ENCODE measurements at places on chromosomes 11 and 22.
A peak's percentile ranks its signal among the peaks of the same experiment; 100 is the strongest.

DNA sequence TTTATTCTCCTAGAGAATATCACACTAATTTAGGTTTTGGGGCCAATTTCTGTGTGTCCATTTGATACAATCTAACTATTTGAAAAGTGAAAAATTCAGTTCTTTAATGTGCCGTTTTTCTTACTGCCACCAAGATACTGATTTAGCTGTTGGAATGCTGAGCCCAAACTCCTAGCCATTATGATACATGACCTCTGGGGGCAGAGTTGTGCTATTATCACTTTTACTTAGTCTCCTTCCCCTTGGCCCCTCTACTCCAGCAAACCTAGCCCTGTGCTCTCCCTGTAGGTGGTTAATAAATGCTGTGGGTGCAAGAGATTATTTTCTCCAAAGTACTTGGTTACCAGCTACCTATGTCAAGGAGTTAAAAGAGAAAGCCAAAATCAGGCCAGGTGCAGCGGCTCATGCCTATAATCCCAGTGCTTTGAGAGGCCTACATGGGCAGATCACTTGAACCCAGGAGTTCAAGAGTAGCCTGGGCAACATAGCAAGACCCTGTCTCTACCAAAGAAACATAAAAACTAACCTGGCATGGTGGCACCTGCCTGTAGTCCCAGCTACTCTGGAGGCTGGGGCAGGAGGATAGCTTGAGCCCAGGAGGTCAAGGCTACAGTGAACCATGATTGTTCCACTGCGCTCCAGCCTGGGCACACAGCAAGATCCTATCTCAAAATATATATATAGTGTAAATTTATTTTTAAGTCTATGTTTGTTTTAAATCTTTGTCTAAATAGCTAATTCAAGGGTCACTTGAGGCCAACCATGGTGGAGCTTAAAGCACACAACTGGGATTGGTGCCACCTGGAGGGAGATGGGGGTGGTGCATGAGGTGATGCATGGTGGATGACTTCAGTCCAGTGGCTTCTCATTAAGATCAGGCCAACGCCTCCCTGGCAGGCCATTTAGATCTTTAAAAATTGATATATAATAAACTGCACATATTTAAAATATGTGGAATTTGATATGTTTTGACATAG is 193.2 kb upstream of the PLET1 start:
- peak; percentile 55 for DNase-seq

GRCh38 chr11:121887569-121887968 is 228.4 kb downstream of the BLID start:
- DNase-seq = no peak

- peak; percentile 90 for DNase-seq
Observed at GRCh38 chr11:76653674-76654284, 16.8 kb downstream of the LRRC32 start.

GRCh38 chr22:48267681-48268080 is 1505.2 kb downstream of the TBC1D22A start:
- no peak for DNase-seq

- peak; percentile 7 for DNase-seq
Observed at GRCh38 chr11:28447226-28447625, 339.0 kb downstream of the METTL15 start.

- peak; percentile 96 for DNase-seq
Observed at GRCh38 chr11:128453444-128454336, 133.7 kb downstream of the ETS1 start.

GRCh38 chr11:17077520-17078401 is at the start of gene RPS13:
Gene RPS13, minus strand, starts transcription at chr11:17077667. Its CDS starts 26 bp downstream, at chr11:17077641.
- DNase-seq = peak; percentile 97

DNA sequence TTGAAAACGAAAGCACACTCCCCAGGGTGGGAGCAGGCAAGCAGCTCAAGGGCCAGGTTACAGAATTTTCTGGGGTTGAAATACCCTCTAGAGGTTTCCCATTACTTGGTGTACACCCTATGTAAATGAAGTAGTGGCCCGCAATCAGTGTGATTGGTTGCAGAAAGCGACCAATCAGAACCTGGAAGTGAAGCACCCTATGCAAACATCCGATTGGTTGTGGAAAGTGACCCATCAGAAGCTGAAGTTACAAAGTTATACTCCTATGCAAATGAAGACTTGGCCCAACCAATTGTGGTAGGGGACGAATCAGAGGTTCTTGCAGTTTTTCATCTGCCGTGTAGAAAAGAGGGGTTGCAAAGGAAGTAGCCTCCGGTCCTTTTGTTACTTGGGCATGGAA is 19.2 kb downstream of the PRR5 start:
- no peak for DNase-seq

DNA sequence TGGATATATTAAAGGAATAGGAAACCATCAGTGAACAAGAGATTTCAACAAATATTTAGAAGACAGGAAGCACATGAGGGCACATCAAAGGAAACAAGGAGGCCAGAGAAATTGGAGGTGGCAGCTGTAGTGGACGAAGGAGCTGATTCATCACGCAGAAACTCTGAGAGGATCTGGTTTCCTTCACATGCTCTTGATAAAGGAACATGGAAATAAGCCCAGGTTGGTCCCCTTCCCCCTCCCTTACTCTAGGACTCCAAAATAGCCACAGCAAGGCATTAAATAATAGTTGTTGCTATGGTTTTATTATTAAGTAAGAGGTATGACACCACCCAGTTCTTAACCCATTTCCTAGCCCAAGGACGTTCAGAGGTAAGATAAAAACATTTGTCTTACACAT is 11.3 kb downstream of the IZUMO1R start:
- no peak for DNase-seq

DNA sequence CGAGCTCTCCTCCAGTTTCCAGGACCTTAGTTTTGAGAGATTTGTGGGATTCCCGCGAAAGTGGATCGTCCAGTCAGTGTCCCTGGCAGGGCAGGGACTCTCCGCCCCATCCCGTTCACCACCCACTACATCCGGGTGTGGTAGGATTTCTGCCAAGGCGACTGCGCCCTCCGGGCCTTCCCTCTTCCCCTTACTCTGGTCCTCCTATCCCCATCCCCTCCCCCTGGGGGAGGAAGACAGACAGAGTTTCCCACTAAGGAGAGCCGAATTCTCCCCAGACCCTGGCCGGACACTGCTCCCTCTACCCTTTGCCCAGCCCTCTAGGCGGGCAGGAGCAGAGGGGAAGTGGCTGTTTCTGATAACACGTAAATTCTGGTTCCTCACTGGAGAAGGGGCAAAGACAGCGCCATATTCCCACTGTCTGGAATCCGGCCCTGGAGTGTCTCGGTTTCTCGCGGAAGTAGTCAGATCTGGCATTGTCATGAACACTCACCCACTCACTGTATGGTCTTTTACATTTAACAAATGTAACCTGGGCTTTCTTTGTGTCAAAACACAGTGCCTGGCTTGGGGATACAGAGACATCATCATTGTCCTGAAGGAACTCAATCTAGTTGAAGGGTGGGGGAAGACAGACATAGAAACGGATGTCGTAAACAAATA is 1.1 kb upstream of the NECTIN1 start:
- DNase-seq = peak; percentile 91

DNA sequence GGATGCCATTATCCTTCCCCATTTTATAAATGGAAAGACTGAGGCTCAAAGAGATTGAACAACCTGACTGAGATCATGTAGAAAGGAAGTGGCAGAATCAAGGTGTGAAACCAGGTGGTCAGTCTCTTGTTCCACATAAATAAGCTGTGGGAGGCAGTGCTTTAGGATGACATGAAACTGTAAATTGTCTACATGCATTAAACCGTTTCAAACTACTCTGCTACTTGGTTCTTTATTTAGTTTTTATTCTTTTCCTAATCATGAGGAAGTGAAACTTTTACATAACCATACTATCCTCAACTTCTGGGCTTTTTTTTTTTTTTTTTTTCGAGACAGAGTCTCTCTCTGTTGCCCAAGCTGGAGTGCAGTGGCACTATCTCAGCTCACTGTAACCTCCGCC is 34.9 kb downstream of the CADM1 start:
- no peak for DNase-seq

DNA sequence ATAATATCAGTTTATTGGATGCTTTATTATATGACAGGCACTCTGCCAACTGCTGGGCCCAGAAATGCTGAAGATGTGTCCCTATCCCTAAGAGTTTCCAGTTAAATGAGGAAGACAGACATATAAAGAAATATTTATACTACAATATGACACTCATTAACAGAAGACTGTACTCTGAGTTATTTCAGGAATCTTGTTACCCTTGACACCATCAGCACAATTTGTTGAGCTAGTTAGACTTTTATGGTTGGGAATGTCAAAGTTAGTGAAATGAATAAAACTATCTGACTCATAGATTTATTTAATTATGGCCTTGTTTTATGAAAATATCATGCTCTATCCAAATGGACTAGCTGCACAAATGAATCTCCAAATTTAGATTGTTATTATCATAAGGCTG is 25.6 kb upstream of the MSANTD4 start:
- no peak for DNase-seq

- DNase-seq = no peak
Observed at GRCh38 chr11:22641559-22641958, 15.9 kb upstream of the FANCF start.

- DNase-seq = no peak
Observed at GRCh38 chr22:35522225-35523149, 18.1 kb upstream of the RASD2 start.

DNA sequence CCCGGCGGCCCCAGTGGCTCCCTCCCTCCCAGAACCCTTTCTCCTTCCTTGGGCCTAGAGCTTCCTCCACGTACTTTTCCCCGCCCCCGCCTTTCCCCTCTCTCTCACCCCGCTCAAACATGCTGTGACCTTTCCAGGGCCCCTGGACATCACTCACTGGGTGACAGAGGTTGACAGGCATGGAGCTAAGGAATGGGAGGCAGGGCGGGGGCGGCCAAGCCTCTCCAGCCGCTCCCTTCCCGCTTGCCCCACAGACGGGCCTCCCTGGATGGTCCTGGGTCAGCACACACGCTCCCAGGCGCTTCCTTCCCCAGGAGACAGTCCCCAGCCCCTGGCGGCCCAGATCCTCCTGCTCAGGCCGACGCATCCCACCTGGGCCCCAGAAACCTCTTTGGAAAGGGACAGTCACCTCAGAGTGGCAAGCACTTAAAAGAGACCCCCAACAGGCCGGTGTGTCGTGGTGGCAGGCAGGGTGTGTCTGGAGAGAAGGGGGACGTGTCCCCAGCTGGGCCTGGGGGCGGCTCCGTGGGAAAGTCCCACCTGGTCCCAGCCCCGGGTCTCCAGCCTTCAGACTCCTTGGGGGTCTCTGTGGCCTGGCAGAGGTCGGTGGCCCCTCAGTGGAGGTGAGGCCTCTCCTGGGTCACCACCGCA is 8.8 kb downstream of the H19 start:
- no peak for DNase-seq

DNA sequence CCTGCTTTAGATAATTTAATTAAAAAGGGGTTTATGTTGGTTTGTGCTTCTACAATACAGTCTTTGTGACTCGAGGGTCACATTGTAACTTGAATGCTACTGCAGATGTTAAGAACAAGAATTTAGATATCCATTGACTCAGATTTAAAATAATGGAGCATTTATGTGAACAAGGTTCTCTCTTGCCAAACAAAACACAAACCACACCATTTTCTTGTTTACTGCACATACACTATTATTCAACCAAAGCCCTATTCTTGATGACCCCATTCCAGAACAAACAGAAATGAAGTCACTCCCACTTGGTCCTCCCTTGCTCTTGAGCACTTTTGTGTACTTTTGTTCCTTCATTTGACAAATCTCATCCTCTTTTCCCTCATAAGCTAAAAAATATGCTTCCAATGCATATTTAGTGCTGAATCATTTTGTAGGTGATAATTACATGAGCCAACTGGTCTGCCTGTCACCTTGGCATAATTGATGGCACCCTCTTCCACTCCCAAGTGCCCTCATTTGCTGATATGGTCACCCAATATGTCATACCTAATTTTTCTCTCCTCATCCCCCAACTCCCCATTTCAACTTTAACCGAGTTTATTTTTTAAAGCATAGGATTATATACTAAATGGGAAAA is 2.8 kb downstream of the C11orf71 start:
- DNase-seq = peak; percentile 17

DNA sequence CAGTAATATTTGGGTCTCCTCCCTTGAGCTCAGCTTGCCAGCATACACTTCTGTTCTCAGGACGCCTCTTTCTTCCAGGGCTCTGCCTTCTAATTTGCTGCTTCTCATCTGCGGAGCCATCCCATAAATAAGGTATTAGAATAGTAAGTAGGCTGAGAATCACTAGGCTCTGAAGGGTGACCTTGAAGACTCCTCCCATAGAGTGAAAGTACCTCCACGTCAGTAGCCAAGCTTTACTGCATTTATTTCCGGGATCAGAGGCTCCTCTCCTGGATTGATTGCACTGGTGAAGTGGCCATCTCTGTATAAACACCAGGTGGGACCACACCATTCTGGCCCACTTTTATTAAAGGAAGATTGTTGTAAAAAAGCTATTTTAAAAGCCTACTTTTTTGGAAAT is 315.5 kb downstream of the FAT3 start:
- DNase-seq = no peak

DNA sequence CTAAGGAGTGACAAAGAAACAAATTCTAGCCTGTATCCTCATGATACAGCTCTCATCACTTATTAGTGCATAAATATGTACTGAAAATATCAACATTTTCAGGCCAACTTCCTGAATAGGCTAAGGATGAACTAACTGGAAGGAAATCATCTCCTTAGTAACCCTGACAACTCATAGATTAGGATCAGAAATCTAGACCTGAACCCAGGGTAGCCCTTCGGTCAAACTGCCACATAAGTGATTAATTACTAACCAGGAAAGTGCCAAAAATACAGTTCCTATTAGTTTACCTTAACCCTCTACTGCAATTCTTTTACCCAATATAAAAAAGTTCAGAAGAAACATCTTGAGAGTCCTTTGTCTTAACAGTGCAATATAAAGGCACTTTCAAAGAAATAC is 40.0 kb downstream of the AMBRA1 start:
- DNase-seq = peak; percentile 42

GRCh38 chr11:44855493-44855849 is 95.2 kb downstream of the TP53I11 start:
- DNase-seq = no peak

GRCh38 chr22:21866833-21867527 is 465 bp downstream of the MAPK1 start:
- no peak for DNase-seq

DNA sequence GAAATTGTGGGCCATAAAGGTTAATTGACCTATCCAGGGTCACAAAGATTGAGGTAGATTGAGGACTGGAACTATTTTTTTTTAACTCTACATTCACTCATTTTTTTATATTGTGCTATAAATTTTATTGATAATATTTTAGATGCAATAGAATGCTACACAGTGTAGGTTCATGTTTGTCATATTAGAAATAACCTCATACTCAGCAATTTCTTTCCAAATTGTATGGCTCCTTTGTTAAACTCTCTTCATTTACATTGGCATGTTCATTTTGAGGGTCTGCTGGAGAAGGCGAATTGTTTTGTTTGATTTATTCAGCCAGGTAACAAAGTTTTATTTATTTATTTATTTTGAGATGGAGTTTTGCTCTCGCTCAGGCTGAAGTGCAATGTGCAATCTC is 44.6 kb downstream of the UVRAG start:
- no peak for DNase-seq
